CD4-positive, alpha-beta T cell treated with Interleukin-17A for 4 hours (primary cell): ENCODE measurements at places on chromosomes 3 and 15.

DNA sequence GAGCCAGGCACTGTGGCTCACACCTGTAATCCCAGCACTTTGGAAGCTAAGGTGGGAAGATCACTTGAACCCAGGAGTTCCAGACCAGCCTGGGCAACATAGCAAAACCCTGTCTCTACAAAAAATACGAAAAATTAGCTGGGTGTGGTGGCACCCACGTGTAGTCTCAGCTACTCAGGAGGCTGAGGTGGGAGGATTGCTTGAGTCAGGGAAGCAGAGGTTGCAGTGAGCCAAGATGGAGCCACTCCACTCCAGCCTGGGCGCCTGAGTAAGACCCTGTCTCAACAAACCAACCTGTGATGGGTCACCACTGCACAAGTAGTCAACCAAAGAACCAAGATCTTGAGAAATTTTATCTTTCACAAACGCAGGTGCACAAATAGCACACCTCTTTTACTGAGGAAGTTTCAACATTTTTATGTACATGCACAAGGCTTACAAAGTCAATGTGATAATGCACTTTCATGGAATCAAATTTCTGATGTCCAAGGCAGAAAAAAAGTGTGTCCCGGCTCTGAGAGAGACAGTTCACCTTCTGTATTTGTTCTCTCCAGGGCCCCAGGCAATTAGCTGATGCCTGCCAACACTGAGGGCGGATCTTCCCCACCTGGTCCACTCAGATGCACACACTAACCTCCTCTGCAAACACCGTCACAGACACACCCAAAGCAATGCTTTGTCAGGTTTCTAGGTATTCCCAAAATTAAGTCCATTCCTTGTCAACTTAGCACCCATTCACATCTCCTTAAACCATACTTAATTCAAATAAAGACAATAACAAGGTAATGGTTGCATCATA lies 12.4 kb downstream of the ACAA1 start:
- no peak for DNase-seq

GRCh38 chr3:150787741-150788370 lies 24.9 kb upstream of the SIAH2 start:
- DNase-seq, result peak; percentile 85

DNA sequence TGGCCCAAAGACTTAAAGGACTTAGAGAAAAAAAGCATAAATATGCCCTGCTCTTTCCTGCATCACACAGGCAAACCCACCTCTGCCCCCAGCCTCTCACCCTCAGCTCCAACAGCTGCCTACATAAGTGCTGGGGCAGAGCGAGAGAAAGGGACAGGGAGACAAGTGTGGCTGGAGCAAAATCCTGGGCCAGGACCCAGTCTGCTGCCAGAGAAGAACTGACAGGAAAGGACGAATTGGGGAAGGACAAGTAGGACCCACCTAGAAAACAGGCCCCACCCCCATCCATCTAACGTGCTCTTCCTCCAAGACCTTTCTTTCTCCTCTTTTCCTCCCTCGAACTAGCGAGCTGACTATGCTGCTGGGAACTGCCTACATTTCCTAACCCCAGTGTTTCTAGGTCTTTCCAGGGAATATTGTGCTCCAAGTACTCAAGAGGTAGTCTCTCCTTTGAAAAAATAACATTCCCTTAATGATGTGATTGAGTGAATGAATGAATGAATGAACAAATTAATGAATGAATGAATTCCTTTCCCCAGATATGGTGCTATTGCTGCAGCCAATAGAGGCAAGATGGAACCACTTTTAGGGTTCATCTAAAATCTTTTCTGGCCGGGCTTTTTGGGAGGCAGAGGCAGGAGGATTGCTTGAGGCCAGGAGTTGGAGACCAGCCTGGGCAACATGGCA lies 18.4 kb downstream of the IGDCC4 start:
- DNase-seq, result no peak

DNA sequence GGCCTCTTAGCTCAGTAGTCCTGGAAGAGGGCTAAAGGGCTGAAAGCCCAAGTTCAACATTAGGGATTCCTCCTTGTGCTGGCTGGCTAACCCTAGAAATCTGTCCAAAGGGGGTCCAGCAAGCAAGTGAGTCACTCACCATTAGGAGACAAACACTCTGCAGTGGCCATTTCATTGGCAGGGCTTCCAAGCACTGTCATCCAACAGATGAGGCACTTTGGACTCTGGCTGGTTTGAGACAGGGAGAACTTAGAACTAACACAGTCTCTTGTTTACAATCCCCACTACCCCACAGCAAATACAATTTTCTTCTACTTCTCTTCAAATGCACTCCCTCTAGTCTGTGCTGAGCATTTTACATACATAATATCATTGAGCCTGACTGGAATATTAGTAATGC lies 10.1 kb upstream of the WNT5A start:
- no peak for DNase-seq

DNA sequence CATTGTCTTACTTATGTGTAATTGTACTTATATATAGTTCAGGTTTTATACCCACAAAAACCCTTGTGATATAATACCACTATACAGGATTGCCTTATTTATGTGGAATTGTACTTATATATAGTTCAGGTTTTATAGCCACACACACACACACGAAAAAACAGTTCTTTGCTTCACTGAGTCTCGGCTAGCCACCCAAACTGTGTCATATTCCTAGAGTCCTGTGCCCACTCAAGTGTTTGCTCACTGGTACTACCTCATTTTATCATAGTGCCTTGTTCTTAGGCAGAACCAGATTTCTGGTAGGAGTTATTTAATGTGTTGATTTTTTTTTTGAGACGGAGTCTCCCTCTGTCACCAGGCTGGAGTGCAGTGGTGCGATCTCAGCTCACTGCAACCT lies 12.5 kb downstream of the RASA2 start:
- DNase-seq, result no peak

DNA sequence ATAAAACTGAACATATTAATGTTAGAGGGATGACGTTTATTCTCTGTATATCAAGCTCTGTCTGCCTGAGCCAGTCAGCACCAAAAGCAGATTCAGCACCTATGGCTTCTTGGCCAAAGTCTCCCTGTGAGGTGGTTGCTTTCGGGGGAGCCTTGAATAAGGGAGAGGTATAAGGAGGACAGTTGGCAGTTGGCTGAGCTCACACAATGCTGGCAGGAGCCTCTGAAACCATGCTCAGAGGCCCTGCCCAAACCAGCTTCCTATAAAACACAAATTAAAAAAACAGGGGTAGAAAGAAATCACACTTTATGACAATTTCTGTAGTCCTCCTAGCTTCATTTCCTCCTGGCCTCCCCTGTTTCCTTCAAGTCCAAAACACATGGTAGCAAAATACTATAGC lies 18.8 kb downstream of the ARHGEF3 start:
- peak; percentile 36 for DNase-seq

- DNase-seq, result no peak
Observed at GRCh38 chr15:68081869-68082505, 27.9 kb downstream of the PIAS1 start.

DNA sequence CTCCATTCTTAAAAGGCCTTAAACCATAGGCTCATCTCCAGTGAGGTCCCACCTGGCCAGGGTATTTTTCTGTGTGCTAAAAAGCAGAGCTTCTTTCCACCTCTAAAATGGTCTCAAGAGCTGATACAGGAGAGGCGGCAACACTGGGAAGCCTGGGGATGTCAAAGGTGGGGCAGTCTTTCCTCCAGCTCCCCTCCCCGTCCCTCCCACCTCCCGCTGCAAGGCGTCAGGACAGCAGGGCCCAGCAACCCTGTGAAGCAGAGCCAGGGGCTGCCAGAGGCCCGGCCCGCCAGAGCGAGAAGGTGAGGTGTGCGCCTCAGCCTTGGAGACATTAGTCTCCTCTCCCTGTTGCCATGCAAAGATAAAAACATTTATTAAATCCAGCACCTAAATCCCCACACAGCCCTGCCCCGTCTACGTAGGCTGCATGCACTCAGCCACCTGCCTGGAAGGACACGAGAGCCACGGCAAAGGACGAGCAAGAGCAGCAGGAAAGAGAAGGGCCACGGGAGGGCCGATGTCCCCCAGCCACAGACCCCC lies 75.6 kb downstream of the FAM174B start:
- no peak for DNase-seq

DNA sequence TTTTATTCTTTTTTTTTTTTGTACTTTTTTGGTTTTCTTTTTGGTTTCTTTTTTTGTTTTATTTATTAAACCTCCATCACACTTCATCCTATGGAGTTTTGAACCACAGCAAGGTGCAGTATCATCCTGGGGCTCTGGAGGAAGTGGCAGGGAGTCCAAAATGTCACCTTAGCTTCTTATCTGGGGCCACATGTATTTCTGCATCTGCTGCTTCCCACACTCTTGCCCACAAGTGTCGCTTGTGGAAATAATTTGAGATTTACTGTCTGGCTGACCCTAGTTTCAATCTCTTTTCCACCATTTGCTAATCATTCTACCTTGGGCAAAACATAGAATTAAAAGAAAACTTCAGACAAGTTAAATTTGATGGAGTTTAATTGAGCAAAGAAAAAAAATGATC lies 6.4 kb downstream of the OPA1 start:
- DNase-seq, result no peak

- no peak for DNase-seq
Observed at GRCh38 chr3:191425322-191425734, 35.6 kb upstream of the PYDC2 start.

GRCh38 chr15:48925714-48926223 lies 38.0 kb downstream of the SHC4 start:
- no peak for DNase-seq

DNA sequence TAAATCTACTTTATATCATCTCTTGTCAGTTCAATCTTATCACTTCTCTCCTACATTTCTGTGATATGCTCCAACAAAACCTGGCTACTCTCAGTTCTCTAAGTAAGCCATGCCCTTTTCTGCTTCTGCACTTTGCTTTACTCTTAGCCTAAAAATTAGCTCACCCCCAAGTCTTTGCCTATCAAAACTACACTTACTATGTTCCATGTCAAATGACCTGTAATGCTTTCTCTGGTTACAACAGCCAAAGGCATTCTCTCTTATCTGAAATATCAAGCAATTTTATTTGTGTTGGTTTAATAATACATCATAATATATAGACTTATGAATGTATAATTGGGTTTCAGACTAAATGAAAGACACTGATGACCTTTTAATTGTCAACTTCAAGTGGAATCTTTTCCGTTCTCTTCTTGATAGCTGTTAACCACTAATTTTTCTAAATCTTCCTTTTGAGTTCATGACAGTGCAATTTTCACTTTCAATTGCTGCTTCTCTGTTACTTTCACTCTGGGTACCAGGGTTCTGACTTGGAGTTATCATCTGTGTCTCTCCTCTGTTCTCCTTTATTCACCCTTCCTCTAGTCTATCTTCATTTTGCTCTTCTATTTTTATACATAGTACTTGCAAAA lies 619.0 kb upstream of the GOLIM4 start:
- no peak for DNase-seq

GRCh38 chr15:44101944-44102343 lies 93.1 kb downstream of the FRMD5 start:
- no peak for DNase-seq

GRCh38 chr15:51884517-51885236 lies 55.2 kb downstream of the TMOD3 start:
- DNase-seq, result no peak

GRCh38 chr15:72136170-72137051 lies 18.2 kb downstream of the SENP8 start:
- DNase-seq, result no peak

DNA sequence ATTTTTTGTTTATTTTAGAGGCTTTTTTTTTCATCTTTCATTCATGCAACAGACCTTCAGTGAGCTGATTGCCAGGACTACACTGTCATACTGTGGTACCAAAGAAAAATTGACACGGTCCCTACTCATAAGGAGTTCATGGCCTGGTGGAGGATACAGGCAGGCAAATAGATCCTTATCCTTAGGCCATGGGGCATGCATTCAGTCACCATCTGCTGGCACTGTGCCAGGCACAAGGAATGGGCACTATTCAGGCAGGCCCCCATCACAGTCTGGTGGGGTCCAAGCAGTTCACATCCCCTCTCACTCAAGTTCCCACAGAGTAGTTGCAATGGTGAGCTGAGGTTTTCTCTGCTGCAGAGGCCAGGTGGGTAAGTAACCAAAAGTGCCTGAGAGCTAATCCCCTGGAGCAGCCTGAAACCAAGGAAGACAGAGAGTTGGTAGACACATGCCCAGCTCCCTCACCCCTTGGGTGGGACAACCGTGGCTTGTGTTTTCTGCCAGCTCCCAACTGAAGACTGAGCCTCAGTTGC lies 17.3 kb downstream of the CISH start:
- DNase-seq, result no peak

DNA sequence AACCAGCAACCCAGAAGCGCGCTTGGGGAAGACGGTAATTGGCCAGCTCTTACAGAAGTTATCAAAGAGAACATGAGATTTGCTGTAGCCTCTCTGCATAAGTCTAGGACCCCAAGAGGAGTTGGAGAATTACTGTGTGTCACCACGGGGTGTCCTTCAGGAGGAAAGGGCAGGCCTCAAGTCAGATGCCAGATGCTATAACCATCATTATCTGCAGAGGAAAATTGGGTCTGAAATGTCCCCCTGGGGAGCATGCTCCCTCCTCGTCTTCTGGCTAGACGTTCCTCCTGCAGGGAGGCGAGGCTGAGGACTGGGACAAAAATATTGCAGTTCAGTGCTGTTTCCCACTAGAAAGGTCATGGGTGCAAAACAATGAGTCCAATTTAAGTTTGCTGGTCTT lies 380.5 kb upstream of the CFAP20DC start:
- DNase-seq, result no peak

DNA sequence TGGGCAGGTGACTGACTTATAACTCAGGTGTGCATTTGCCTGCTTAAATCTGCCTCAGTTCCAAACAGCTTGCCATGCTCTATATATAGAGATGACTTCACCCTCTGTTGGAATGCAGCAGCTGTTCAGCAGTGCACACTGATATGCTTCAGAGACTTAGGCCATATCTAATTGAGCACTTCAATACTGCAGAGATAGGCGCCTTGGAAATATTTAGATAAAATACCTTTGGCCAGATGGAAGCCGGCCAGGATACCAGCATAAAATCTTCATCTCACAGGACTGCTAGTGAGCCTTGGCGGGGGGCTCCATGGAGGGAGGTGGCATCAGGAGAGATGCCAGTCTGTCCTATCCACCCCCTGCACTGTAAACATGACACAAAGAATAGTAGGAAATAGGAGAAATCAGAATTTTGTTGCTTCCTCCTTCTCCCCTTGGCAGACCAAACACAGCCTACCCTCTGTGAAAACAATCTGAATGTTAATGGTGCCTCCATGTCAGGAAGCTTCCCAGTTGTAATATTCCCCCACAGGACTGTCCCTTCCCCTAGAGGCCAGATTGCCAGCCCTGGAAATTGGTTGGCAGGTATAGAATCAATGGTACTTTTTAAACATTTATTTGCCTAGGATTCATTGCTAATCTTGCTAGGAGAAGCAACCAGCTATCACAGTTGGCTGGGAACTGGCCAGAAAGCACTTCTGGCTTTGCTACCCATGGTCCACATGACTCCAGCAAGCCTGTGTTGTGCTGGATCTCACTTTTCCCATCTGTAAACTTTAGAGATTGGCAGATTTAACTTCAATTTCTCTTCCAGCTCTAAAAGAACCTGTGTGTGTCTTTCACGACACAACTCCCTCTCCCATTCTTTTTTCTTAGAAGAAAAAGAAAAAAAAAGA lies 215.5 kb upstream of the KCNMB2 start:
- no peak for DNase-seq

DNA sequence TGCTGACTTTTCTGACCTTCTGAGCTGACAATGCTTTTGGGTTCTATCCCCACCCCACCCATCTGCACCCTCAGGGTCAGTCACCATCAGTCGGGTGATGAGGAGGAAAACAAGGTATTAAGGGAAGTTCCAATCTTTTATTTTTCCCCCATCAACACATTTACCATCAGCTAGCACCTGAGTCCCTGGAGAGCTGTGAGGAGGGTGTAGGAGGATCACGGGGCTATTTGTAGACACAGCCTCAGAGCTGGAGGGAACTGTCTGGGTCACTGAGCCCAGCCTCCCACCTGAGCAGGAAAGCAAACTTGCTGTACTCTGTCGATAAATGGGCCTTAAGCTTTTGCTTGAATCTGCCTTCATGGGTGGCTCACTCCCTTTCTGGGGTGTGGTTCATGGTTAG lies 24.8 kb upstream of the ZFAND6 start:
- no peak for DNase-seq
